ENCODE measurements at places on chromosomes 5 and 9. TPM values are rescaled to one million over a fixed set of nuclear protein-coding genes. Genes with fewer than 3 reads are reported as not detected.

DNA sequence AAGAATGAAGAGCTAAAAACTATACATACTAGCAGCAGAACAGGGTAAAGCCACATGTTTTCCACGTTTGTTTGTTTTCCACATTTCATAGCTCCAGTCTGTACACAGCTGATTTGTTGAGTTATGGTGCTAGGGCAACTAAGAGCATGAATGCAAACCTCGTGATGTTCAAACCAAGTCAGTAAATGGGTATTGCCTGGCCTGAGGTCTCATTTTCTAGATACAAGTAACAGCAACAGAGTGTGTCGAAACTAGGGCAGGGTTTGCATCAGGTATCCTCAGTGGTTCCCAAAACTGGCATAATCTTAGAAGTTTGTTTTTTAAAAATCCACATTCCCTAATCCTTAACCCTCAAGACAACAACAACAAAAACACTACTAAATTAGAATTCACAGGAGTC lies 89.3 kb downstream of the CEMIP2 start:
- no peak for DNase-seq

- no peak for DNase-seq
Observed at GRCh38 chr5:159539678-159540077, 209.4 kb upstream of the IL12B start.

DNA sequence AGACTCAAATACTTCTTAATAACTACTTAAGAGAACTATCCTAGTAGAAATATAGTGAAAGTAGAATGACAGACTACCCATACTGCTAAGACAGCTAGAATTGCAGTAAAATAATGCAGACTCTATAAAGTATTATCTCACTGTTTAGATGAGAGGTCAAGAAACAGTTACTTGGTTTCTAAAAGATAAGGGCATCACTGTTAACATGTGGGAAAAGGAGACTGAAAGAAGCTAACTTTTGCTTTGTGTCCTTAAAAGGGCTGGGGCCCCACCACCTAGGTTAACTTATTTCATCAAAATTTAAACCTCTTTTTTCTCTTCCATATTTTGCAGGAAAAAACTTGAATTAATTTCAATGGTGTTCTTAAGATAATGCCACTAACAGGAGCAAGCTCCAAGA lies 204.3 kb downstream of the CNTLN start:
- DNase-seq: no peak

TMEM215 gene
- total RNA-seq: not detected

DNA sequence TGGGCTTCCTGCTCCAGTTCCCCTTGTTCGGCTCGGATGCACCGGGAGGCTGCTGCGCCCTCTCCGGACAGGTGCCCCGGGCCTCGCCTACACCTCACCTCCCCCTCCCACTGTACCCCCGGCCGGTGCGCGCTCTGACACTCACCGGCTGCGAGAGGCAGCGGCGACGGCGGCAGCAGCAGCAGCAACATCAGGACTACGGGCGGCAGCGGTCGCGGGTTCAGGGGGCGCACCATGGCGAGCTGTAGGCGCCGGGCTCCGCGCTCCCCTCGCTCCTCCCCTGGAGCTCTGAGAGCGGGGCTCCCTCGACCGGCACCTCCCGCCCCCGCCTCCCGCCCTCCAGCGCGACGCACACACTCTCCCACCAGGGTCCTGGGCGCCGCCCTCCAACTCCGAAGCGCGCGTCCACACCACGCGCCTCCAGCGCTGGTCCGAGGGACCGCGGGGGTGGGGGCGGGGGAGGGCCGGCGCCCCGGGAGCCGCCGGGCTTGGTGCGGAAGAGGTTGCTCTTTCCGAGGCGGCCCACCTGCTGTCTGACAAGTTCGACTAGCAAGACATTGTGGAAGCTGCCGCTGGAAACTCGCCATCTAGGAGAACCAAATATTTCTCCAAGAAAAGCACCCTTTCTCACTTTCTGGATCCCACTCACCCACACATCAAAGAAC lies at the start of gene GFRA3:
TSS of gene GFRA3 (minus strand) at position 433 of the 665 bp plus-strand sequence. CDS start at position 236, 197 bp downstream.
- DNase-seq: no peak

GNA14 gene
- total RNA-seq: 0.72 TPM

DNA sequence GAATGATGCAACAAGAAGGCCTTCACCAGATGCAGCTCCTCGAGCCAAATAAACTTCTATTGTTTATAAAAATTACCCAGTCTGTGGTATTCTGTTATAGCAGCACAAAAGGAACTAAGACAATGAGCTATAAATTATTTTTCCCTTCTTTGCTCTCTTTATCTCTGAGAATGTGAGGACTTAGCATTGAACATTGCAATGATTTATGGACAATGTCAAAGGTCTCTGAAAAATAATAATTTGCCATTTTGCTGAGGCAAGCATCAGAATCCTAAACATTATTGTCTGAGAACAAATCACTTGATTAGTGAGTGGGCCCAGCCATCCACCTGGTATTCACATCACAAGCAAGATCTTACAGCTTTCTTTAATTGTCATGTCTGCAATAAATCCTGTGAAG lies 95.4 kb upstream of the SSBP2 start:
- no peak for DNase-seq

- DNase-seq: peak; percentile 98
Observed at GRCh38 chr5:176658007-176658599, 10.8 kb downstream of the TSPAN17 start.

LCN9 gene
- not detected for total RNA-seq

GRCh38 chr5:174732036-174733020 lies 7.9 kb downstream of the MSX2 start:
- no peak for DNase-seq

HTR1A gene
- total RNA-seq: not detected

- no peak for DNase-seq
Observed at GRCh38 chr5:93294199-93294598, 286.8 kb downstream of the NR2F1-AS1 start.

PCDHAC2 gene
- 0.36 TPM for total RNA-seq

DNA sequence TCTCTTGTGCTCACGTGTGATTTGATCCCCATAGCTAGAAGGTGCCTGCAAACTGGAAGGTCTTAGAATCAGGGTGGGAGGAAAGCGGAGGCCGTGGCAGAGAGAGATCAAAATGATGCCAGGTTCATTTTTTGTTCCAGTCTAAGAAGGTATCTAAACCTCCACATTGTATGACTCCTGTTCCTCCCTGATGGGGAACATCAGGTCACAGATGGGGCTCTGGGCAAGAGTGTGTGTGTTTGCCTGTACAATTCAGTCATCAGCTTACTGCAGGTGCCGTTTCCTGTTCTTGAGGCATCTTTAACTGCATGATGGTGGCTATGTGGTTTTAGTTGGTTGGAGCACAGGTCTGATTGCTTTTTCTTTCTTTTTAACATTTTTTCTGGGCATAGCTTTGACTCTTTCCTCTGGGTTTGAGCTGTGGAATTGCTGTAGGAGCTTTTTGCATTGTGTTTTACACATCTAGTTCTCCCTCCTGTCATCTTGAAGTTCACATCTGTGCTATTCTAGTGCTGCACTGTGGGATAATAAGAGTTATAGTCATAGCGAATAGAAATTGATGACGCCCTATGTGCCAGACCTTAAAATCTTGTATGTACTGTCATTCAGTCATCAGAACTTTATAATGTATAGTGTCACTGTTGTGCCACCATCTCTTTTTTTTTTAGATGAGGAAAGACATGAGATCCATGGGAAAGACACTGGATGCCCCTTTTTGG lies 30.8 kb downstream of the ARHGAP26 start:
- no peak for DNase-seq

DNA sequence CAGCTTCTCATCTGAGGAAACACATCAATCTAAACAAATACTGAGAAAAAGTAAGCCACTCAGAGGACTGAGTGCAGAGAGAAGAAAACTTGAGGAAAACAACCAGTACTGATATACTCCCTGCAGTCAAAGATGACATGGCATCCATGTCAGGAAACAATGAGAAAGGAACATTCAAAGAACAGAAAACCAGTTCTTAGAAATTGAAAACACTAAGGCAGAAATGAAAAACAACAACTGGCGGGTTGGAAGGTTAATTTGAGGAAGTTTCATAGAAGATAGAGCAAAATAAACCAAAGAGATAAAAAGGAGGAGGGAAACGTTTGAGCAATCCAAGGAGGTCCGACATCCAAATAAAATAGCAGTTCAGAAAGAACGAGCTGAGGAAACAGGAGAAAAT lies 475.2 kb downstream of the HINT1 start:
- DNase-seq: no peak

GRCh38 chr9:72856972-72857623 lies 95.8 kb downstream of the ALDH1A1 start:
- peak; percentile 89 for DNase-seq

GRCh38 chr9:123364241-123364824 lies 8.3 kb downstream of the CRB2 start:
- peak; percentile 96 for DNase-seq

GRCh38 chr5:175166026-175166425 lies 278.0 kb downstream of the DRD1 start:
- no peak for DNase-seq

DNA sequence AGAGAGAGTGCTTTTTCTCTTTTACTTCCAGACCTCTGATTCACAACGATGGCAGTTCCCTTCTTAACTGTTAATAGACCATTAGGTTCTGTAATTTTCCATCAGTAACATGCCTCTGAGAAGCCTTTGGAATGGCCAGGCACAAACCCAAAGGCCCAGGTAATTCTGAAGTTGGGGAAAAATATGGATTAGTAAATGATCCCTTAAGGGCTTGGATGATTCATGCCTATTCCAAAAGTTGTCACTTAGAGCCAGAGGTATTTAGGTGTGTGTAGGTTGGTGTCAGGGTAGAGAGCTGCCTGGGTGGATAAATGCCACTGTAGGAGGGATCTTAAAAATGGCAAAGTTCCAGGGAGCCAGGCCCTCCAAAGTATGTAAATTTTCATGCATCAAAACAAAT lies 228.8 kb downstream of the PLK2 start:
- DNase-seq: no peak

- DNase-seq: no peak
Observed at GRCh38 chr9:136684339-136684738, 2.9 kb downstream of the AGPAT2 start.

DNA sequence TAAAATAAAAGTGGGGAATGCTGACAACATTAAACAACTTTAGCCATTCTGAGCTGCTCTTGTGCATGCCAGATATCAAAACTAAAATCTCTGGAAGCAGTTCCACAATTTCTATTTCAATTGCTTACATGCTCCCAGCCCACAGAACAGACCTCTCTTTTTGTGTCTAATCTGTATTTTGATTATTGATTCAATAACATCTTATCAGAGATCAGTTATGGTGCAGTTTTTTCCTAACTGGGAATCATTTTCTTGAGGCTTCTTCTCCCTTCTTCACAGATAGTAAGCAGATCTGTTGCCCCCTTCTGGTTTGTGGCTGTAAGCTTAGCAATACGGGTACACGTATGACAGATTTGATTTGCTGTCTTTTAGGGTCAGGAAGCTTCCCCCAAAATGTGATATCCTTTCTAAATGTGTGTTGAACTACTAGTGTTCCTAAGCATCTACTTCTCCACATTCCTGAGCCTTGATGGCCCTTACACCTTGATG lies 39.4 kb downstream of the MRPS27 start:
- DNase-seq: peak; percentile 50

DNA sequence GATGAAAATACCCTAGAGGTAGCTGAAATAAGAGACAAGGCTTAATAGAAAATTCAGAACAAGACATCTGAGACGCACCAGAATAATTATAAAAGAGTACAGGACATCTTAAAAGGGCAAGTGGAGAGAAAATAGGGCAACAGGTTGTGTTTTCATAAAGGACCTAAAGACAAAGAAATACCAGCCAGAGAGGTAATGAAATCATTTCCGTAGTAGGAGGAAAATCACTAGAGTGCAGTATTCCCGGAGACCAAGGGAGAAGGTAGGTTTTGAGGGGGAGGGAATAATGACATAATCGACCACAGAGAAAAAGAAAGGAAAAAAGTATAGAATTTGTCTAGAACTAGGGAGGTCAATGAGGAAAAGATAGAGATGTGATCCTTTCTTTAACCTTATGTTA lies 26.2 kb upstream of the CTNNAL1 start:
- DNase-seq: no peak

DNA sequence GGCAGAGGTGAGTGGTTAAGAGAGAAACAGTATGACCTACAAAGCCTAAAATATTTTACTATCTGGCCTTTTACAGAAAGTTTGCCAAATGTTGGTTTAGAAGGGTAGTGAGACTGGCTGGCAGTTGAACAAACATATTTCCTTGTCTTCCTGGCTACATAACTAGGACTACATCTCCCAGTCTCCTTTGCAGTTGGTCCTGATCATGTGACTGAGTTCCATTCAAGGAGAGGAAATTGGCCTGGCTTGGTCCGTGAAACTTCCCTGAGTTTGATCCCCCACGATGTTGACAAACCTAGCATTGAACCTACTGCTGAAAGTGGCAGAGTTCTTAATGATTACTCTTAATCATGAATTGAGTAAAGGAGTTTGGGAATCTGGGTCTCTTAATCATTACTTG lies 280.8 kb downstream of the SLIT3 start:
- no peak for DNase-seq

DNA sequence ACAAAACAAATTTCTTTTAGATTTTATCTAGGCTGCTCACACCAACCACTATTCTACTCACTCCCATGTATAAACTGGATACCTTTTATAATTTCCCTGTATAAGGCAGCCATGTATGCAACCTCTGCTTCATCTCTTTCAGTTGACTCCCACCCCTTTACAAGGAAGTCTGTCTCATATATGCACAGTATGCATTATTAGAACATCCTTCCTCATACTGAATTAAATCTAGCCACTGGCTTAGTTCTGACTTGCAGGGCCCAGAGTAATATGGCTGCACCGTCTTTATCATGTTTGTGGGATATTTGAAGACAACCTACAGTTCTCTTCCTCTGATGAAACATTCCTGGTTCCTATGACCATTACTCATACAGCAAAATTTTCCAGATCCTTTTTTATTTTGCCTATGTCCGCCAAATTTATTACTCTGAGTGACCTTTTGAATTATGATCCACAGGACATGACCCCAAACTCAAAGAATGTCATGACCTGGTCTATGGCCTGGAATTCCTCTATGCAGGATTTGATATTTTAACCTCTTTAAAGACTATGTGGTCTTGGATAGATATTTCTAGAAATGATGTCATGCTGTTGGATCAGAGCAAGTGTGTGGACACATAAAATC lies 76.6 kb upstream of the ITGA1 start:
- DNase-seq: no peak

CEL gene
- total RNA-seq: under 0.01 TPM

DNA sequence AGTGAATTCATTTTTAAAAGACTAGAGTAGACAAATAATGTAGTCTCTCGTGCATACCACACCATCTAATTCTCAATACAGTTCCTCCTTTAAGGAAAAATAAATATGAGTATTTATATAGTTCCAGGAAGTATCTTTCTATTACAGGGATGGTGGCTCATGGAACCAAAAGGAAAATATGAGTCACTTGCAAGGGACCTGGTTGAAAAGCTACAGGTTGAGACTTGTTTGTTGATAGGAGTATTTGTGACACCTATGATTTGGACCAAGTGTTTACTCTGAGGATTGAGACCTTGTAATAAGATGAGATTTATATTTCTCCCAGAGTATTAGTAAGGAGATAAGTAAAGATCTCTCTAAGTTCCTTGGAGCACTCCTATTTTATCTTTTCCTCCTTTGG lies 67.4 kb downstream of the CDO1 start:
- no peak for DNase-seq

DNA sequence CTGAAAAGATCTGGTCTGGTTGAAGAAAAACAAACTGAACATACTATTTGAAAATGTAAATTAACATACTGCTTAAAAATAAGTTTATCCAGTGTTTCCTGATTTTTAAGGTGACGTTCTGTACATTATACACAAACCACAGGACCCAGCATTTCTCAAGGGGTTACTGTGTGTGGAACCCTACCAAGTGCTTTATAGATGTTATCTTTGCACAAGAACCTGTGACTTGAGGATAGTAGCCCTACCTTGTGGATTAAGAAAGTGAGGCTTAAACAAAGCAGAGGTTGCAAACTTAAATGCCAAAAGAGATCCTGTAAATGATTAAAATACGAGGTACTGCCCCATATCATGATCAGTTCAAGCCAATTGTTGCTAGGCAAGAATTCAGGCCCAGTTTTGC lies 4.7 kb downstream of the KLF9 start:
- DNase-seq: peak; percentile 76
